ENCODE measurements at places on chromosomes 7 and 10.
A peak's percentile ranks its signal among the peaks of the same experiment; 100 is the strongest.

DNA sequence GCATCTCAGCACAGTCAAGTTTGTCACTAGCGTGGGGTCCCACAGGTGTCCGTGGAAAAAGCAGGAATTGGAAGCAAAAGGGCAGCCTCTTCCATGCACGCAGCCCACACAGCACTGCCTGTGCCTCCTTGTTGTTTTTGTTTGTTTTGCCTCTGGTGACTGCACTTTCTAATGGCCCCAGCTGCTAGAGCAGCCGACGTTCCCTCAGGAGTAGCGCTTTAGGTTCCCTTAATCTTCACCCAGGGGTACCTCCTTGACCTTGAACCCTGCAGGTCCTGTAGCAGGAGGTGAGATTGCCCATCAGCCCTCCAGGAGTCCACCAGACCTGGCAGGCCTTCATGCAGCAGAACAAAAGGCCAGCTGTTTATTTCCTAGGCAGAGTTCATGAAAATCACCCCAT, 210.1 kb downstream of the CACNB2 start:
- no peak for DNase-seq

GRCh38 chr7:98619450-98620321, 2.6 kb downstream of the NPTX2 start:
- peak; percentile 34 for DNase-seq

DNA sequence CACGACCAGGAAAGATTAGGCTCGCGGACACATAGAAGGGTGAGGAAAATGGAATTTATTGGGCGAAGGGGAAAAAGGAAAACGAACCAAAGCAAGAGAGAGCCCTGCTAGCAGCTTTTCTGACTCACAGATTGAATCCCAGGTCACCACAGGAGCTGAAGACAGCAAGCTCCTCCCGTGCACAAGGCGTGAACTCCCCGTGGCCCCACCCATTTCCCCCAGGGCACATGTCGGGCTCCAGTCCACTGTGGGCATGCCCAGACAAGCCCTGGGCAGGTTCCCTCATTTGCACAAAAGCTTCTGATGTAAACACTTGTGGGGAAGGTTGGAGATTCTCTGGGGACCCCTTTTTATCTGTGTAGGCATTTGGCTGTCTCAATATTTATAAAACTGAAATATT, 582.4 kb downstream of the SUGCT start:
- peak; percentile 62 for DNase-seq

GRCh38 chr7:139750459-139751095, 27.2 kb downstream of the HIPK2 start:
- DNase-seq = no peak

- DNase-seq = no peak
These were observed 150.0 kb upstream of the RSU1 start for GRCh38 chr10:16966991-16967865.

DNA sequence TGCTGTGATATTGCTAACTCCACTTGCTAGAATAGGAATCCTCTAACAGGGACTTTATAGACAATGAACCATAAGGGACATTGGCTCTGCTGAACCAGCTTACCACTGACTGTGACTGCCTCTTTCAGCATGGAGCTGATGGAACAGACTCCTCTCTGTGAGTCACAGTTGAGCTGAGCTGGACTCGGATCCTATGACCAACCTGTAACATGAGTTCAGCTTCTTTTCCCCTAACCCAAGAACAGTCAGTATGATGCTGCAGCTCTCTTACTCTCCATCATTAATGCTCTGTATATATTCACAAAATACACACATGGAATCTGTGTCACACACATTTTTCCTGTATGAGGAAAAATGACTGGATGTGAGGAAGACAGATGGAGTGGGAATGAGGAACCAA, 177.9 kb upstream of the BET1 start:
- no peak for DNase-seq

DNA sequence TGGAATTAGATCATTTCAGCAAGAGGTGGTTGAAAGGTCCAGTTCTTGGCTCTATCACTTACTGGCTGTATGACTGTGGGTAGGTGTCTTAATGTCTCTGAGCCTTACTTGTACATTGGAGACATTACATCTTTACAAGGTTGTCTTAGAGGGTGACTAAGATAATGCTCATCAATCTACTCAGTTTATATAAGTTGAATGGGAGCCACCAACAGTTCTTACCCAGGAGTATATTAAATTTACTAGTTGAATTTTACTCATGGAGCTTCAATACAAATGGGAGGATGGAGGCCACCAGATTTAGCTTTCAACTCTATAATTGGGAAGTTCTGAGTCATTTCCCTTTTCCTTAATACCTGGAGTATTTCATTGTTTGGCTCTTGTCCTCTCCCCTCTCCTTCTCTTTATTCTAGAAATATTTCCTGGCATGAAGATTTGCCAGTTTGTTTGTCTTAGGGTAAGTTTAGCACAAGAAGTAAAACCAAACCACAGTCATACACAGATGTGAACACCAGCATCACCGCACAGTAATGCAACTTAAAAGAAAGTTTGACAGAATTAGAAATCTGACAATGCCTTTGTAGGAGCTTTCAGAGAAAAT, 222.8 kb downstream of the LRMDA start:
- no peak for DNase-seq

DNA sequence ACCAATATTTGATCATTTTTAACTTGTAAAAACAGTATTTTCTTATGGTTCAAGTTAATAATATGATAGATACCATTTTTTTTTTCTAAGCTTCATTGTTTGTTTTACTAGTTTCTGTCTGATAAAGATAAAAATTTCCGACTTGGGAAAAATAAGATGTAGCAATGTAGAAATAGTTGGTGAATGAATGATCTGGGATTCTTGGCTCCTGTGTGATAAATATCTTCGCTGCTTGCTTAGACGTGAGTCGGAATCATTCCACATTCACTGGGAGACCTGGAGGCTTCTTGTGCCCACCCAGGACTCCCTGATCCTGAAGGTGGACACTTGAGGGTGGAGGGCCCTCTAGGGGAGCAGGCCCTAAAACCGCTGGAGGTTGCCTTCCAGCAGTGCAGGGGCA, 47.9 kb downstream of the EXOC4 start:
- no peak for DNase-seq

GRCh38 chr7:125823538-125823937, 893.9 kb upstream of the POT1 start:
- DNase-seq = no peak

- no peak for DNase-seq
These were observed 15.4 kb downstream of the BBIP1 start for GRCh38 chr10:110903280-110904278.

GRCh38 chr7:23105086-23105643, 420 bp upstream of the KLHL7 start:
- DNase-seq = no peak

GRCh38 chr7:115054478-115055065, 132.7 kb downstream of the MDFIC start:
- DNase-seq = no peak

DNA sequence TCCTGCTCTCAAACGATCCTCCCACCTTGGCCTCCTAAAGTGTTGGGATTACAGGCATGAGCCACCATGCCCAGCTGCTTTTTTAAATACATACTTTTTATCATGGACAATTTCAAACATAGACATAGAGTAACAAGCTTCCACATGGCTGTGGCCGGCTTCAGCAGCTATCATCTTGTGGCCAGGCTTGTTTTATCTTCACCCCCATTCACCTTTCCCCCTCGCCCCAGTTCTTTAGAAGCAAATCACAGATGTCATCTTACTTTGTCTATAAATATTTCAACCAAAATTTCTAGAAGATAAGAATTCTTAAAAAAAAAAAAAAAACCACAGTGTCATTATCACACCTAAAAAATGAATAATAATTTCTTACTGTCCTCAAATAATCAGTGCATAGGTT, 5.9 kb downstream of the FOXK1 start:
- no peak for DNase-seq

GRCh38 chr10:69712342-69712741, 82.3 kb downstream of the FAM241B start:
- DNase-seq = no peak

DNA sequence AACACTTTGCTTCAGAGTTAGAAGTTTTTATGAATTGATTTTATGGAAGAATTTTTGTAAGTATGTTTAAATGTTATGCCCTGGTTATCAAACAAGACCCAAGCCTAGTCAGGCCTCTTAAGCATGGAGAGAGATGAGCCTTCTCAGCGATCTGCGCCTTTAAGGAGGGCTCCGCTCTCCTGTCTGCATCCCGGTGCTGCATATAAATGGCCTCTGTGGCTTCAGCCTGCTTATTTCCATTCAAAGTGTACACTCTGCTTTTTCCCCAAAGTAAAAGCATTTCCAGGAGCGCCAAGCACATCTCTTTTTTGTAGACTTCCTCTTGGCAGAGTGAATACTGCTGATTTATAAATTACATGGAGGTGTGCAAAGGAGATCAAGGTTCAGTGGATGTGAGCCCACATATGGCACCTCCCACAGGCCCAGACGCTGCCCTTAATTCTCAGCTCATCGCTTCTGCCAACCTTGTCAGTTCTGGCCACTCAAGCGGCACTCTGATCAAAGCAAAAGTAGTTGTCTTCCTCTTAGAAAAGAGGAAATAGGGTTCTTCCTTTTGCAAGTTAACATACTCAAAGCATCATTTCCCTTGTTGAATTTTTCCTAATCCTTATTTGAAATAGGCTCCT, 70.0 kb upstream of the SFMBT2 start:
- DNase-seq = no peak

- no peak for DNase-seq
These were observed 9.3 kb downstream of the EVX1 start for GRCh38 chr7:27251652-27252590.

Measured in testis (tissue), 5 donors.